ENCODE measurements at places on chromosomes 1 and 21.

DNA sequence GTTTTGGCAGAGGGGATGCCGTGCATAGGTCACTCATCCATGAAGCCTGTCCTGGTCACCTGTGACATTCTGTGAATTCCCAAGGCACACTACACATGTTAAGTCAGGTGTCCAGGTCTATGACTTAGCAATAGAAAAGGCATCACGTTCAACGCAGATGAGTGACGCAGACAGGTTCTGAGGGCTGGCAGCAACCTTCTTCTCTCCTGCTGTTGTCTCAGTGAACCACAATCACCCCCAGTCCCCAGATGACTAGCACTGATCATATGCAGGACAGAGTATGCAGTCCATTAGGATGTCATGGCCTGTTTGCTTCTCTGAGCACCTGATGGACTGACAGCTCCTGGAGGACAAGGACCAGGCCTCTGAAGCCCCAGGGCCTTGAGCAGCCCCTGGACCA, 157.8 kb upstream of the KAZN start:
- DNase-seq = no peak

- DNase-seq = no peak
These were observed 6.9 kb downstream of the ARHGEF16 start for GRCh38 chr1:3461238-3461933.

DNA sequence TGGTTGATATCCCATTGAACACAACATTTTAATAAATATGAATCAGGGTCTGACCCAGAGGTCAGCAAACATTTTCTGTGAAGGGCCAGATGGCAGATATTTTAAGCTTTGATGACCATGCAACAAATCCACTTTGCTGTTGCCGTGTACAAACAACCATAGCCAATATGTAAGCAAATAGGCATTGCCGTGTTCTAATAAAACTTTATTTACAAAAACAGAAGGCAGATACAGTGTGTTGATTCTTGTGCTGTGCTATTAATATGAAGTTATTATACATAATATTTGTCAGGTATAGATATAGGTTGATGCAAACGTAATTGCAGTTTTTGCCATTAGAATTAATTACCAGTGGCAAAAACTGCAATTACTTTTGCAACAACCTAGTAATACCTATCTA, 8.8 kb upstream of the XCL1 start:
- no peak for DNase-seq

DNA sequence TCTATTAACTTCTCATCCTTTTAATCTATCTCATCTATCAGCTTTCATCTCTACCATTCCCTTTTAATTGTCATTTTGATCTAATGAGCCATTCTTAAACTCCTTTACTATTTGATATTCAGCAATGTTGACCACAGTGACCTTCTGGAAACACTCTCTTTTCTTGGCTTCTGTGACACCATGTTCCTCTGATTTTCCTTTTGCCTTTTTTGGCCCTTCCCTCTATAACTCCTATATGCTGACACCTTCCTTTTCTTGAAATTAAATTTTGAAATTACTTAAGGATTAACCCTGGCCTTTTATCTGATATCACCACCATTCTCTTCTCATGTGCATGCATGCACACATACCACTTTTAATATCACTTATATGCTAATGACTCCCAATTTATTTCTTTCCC, 41.2 kb upstream of the SAMSN1 start:
- DNase-seq = no peak

DNA sequence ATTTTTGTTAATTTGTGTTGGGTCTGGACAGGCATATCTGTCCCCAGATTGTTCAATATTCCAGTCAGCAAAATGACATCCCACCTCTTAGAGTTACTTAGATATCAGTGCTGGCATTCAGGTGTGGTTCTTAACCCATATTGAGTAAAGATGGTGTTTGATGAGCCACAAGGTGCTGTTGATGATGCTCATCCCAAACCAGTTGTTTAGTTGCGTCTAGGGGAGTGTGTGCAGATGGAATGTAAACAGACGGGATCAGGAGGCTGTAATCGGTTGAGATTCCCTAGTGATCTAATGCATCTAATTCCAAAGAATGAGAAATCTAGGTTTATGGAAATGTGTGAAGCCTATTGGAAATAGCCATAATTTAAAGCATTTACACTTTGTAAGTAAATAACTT, 1.1 kb downstream of the HOOK1 start:
- DNase-seq = no peak

DNA sequence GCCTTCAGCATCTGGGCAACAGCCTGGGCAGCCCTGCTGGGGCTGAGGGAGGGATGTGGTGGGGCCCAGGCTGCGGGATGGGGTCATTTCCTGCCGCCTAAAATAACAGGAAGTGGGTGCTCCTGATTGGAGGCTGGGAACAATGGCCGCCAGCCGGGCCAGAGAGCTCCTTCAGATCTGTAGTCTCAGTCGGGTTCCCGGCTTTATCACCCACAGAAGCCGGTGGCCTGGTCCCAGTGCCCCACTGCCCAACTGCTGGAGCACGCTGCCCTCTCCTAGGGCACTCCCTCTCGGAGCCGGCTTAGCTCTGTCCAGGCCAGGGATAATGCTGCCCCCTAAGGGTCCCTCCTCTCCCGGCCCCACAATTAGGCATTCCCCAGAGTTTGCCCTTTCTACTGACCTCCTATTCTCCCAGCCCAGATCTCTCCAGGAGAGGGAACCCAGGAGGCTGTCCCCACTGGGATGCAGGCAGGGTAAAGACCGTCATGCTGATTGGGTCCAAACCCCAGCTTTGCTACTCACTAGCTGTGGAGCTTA, 5.1 kb downstream of the MAP7D1 start:
- no peak for DNase-seq

Data from NCI-H187 (cell line).